ENCODE measurements at places on chromosomes 3 and 15.

GRCh38 chr3:106403371-106404145, 534.7 kb upstream of the CBLB start:
- DNase-seq = no peak

GRCh38 chr3:54547051-54547450, 380.8 kb downstream of the LRTM1 start:
- no peak for DNase-seq

- no peak for DNase-seq
Observed at GRCh38 chr3:89649431-89649830, 542.0 kb downstream of the EPHA3 start.

DNA sequence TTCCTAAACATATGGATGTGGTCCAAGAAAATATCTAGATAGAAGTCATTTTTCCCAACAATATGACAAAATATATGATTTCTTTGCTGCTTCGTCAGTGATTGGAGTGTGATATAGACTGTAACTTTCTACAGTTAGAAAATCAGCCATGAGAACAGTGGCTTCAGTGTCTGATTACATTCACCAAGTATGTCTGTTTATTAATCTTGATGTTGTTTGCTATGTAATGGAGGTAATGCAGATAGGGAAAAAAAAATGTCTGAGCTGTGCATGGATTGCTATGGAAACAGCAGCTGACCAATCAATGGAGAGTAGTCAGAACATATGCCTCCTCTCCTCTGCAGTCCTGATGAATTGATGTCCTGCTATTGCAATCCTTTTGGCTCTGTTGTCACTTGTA, 72.3 kb upstream of the GAP43 start:
- DNase-seq = no peak

DNA sequence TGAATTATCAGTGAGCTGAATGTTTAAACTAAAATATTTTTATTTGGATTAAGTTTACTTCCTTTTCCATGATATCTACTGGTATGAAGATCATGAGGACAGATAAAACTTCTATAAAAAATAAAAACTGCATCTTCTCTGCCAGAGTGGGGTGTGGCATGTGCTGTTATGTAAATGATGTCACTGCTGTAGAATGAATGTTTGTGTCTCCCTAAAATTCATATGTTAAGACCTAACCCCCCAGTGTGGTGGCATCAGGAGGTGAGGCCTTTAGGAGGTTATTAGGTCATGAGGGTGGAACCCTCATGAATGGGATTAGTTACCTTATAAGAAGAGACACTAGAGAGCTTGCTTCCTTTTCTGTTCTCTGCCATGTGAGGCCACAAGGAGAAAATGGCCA, 178.7 kb upstream of the DPH6 start:
- DNase-seq = no peak

- no peak for DNase-seq
Observed at GRCh38 chr3:137988982-137989381, 21.0 kb upstream of the CLDN18 start.

GRCh38 chr3:143970773-143971358, 757 bp upstream of the DIPK2A start:
- DNase-seq = peak; percentile 33

GRCh38 chr3:171835613-171836012, 7.5 kb upstream of the TMEM212 start:
- no peak for DNase-seq

- no peak for DNase-seq
Observed at GRCh38 chr3:78201091-78201490, 1161.2 kb downstream of the ROBO2 start.

DNA sequence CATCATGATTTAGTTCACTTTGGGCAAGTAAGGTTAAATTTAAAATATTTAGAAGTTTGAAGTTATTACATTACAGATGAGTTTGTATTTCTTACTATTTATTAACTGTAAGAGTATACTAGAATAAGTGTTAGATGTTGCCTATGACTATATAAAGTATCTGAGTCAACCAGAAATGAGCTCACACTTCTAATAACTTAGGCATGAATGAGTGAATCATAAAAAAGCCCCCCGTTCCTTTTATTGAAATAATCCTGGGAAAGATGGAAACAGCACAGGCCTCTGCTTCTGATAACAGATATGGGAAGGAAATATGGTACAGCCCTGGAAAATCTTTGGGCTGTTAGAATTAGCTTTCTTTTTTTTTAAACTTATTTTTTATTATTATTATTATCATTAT, 66.6 kb upstream of the TGFBR2 start:
- DNase-seq = no peak

DNA sequence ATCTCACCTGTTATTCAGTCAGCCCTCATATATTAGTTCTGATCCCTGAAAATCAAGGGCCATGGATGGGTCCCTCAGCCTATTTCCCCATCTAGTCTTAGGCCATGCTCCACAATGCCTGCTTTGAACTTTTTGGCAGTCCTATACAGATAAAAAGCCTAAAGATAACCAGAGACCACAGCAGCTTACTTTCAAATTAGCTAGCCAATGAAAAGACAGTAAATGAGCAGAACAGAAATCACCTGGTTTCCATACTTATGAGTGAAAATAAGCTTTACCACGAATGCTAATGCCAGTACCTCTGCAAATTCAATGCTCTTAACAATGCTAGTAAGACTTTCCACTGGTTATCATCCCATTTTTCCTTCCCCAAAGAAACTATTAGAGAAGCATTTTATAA, 141.6 kb upstream of the SPRED1 start:
- DNase-seq = no peak

DNA sequence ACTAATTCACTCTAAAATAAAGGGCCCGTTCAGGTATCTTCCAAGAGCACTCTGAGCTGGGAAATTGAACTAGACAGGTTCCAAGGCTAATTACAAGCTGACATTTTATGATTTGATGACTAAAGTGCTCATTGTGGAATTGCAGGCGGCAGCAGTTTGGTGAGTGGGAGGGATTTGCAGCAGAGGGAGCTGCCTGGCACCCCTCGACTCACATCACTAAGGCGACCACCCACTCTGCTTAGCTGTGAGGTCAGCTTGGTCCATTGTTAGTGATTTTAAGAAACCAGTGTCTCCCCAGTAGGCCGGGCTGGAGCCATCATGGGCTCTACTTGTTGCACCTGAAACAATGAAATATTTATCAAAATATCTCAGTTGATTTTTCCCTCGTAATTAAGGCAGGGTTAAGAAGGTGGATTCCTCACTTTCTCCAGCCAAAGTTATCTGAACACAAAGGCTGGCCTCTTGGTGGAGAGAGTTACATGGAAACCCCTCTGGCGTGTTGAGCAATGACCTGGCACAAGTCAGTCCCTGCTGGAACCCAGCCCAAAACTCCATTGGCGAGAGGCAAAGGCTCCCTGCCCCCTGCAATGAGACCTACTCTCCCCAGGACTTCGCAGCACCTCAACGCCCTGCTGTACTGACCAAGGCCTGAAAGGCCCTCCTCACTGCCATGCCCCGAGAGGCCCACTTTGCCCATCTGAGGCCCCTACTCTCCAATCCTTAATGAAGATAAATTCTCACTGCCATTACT, 65.0 kb upstream of the ATP2B2 start:
- no peak for DNase-seq

- no peak for DNase-seq
Observed at GRCh38 chr15:69412701-69413100, 1.4 kb upstream of the KIF23 start.

GRCh38 chr3:25820366-25820765, 30.5 kb downstream of the OXSM start:
- no peak for DNase-seq

DNA sequence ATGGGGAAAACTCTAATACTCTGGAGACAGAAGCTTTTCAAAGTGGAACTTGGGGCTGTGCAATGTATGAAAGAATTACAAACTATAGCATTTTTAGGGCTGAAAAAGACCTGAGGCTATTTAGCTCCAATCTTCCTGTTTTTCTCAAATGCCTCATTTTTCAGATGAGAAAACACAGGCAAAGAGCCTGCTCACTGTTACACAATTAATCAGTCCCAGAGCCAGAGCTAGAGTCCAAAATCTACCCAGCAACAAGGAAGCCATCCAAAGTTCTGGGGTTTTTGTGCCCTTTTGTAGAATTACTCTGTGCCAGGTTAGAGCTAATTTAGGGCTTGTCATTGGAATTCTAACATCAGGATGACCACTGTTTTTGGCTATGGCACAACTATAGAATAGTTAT, 45.5 kb downstream of the GPR149 start:
- no peak for DNase-seq

DNA sequence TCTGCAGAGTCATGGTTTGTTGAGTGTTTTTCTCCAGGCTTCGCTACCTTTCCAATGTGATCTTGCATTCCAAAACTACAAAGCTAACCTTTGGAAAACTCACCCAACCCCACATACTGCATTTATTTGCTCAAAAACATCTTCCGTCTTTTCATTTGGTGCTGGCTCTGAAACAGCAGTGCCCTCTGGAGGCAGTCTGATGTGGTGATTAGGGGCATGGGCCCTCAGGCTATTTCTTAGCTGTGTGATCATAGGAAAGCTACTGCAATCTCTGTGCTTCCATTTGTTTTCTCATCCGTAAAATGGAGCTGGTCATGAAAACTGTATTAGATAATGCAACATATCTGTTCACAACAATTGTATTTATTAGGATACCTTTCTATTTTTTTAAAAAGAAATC, 47.0 kb downstream of the MTHFS start:
- DNase-seq = no peak

- no peak for DNase-seq
Observed at GRCh38 chr3:55283441-55283925, 203.6 kb downstream of the WNT5A start.

DNA sequence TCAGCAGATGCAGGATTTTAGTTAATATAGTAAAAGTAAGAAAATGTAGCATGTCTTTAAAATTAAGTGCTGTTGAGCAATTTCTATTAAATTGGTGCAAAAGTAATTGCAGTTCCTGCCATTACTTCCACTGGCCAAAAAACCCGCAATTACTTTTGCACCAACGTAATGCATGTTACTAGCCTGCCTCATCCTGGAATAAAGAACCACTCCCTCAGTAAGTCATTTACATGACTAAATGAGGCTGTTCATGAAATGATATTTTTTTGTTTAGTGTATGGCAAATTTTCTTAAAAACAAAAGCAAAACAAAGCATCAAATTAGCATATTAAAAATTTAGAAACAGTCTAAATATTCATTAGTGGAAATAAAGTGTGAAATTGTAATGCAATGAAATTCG, 180.4 kb downstream of the DIPK2A start:
- DNase-seq = no peak
